ENCODE measurements at places on chromosomes 4 and X.

DNA sequence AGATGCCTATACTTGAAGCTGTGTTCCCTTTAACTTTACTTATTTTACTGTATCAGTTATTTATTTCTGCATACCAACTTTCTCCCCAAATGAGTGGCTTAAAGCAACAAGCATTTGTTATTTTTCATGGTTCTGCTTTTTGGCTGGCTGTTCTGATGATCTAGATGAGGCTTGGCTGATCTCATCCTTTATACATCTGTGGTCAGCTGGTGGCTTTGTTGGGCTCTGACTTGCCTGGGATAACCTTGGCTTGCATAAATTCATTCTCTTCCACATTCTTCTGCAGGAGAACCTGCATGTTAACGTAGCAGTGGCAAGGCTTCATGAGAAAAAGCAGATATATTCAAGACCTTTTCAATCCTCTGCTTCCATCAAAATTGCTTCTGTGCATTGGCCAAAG lies 1317.6 kb downstream of the ADGRL3 start:
- no peak for DNase-seq

- DNase-seq: no peak
Observed at GRCh38 chr4:22414833-22415232, 101.0 kb downstream of the ADGRA3 start.

DNA sequence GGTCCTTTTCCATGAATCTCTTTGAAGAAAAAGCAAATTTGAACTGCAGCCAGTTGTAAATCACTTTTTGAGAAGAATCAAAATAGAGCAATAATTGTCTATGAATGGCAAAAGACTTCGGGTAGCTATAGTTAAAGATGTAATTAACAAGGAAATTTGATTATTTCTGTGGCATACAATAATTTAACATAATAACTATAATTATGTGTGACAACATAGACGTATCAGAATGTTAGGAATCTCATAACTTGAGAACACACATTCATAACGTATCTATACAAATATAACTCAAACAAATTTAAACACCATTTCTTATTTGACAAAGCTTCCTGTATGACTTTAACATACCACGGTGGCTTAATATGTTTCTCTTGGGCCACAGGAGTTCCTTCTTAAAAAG lies 36.0 kb upstream of the NSG1 start:
- DNase-seq: no peak

- DNase-seq: no peak
Observed at GRCh38 chrX:2600564-2600963, 90.5 kb upstream of the CD99 start.

GRCh38 chr4:2728221-2728620 lies 27.9 kb downstream of the TNIP2 start:
- no peak for DNase-seq

DNA sequence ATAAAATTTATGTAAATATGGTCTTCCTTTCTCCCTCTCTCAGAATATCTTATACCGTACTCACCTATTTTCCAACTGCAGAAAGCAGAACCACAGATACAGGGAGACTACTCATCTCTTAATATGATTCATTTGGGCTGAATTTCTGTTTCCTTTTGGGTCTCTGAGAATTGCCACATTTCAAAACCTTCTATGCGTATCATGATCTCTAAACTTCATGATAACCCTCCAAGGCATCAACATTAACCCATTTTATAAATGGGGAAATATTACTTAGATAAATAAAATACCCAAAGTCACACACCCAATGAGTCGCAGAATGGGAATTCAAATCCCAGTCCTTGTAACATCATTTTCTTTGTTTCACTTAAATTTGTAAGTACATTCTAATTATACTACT lies 16.6 kb upstream of the PRDM8 start:
- no peak for DNase-seq

DNA sequence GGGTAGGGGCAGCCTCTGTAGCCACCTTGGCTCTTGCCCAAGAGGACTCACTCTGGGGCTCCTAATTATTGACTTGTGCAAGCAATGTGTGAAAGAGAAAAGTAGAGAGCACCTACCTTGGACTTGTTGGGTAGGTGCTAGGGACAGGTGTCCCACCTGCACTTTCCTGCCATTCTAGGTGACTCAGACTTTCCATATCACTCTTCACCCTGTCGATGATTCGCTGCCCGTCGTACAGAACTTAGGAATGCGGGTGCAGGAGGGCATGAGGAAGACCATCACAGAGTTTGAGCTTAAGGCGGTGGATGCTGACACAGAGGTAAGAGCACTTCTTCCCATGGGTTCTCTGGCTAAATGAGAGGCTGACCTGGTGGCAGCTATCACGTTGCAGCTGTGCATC lies 87.3 kb upstream of the ANXA3 start:
- DNase-seq: no peak

DNA sequence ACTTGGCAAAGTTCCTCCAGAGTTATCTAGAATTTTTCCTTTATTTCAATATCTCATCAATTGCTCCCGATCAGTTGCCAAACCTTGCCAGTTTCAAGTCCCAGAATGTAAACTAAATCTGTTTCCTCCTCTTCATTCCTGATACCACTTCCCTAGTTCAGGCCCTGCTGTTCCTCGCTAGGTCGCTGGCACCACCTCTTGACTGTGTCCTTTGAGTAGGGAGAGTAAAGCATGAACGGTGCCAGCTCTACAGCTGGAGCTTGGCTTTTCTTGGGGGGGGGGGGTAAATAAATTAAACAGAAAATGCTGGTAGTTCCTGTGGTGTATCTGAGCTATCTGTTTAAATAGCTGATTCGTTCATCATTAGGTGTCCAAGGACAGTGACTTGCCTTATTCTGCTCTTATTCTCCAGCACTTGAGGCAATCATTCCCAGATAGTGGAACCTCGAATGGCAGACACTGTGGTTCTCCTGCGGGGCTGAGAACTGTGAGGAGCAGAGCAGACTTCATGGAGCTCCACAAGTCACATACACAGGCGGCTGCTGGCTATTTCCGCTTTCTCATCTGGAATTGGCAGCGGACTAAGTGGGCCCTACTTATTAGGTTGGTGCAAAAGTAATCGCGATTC lies 168.3 kb upstream of the FAT1 start:
- DNase-seq: no peak
